ENCODE measurements at places on chromosomes 16 and 17.

DNA sequence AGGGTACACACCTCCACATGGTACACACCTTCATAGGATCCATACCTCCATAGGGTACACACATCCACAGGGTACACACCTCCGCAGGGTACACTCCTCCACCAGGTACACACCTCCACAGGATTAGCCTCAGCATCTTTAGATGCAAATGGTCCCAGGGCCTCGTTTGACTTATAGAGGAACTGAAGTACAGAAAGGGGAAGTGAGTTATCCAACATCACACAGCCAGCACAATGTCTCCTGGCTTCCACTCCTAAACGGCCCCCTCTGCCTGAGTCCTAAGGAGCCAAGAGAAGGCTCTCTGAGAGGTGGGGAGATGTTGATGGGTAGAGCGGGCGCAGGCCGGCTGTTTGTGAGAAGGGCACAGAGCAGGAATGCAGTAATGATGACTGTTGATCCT lies 12.0 kb downstream of the FOXN1 start:
- DNase-seq = no peak

GRCh38 chr16:4481526-4481925 lies 5.3 kb downstream of the HMOX2 start:
- no peak for DNase-seq

DNA sequence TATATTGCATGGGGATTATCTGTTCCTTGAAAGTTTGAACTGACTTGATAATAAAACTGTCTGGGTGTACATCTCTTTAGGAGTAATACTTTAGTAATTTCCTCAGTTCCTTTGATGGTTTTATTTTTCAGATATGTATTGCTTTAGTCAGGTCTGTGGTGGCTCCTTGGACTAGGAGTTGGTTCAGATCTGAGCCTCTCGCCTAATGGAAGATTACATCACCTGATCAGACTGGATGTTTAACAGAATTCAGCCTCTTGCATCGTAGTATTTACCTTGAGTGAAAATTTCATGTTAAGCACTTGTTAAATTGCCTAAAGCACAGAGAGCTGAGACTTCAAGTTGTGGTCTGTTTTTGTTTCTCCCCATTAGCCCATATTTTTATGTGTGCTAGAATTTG lies 267.3 kb downstream of the MAP2K4 start:
- DNase-seq = no peak

- no peak for DNase-seq
Observed at GRCh38 chr16:360698-361336, 8.3 kb upstream of the AXIN1 start.

GRCh38 chr16:12206749-12207142 lies 230.2 kb downstream of the SNX29 start:
- DNase-seq = no peak
